ENCODE measurements at places on chromosomes 12 and 14.

DNA sequence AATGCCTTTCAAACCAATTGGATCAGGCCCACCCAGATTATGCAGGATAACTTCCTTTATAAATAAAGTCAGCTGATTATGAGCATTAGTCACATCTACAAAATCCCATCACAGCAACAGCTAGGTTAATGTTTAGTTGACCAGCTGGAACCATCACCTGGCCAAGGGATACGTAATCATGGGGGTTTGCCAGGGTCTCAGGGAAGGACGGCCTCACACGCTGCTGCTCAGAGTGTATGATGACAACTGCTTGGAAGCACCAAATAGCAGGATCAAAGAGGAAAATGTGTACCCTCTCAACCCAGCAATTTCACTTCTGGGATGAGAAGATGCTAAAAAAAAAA, 162.6 kb downstream of the SLC15A4 start:
- no peak for DNase-seq

DNA sequence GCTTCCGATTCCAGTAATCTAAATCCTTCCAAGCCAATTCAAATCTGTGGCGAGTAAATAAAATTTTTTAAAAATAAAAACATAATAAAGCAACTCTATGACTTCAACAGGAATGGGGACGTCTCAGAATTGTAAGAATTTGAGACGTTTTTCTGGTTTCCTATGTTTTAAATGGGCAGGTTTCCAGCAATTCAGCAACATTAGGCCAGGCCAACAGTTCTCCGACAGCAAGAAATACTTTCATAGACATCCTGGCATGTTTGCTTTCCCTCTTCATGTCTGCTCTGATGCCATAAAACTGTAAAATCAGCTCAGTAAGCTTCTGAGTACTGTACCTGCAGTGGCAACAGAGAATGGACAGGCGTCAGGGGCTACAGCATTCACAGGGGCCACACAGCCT, 35.8 kb upstream of the DICER1 start:
- DNase-seq = no peak

DNA sequence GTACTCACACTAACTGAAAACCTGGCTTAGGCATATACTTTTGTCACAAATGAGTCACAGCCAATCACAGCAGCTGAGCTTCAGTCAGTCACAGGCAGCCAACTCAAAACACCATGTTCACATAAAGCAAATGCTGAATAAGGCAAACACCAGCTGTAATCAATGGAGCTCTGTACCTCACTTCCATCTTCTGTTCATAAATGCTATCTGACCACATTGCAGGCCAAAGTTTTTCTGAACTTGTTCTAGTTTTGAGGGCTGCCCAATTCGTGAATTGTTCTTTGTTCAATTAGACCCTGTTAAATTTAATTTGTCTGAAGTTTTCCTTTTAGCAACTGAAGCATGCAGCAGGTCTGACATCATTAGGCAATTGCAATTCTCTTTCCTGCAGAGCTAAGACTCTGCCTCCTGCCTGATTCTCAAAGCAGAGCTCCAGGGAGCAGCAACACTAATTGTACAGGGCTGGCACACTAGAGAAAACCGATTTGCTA, 129.9 kb downstream of the WIF1 start:
- no peak for DNase-seq

- DNase-seq = no peak
Measured at GRCh38 chr12:3480764-3481163, 10.2 kb upstream of the PRMT8 start.

DNA sequence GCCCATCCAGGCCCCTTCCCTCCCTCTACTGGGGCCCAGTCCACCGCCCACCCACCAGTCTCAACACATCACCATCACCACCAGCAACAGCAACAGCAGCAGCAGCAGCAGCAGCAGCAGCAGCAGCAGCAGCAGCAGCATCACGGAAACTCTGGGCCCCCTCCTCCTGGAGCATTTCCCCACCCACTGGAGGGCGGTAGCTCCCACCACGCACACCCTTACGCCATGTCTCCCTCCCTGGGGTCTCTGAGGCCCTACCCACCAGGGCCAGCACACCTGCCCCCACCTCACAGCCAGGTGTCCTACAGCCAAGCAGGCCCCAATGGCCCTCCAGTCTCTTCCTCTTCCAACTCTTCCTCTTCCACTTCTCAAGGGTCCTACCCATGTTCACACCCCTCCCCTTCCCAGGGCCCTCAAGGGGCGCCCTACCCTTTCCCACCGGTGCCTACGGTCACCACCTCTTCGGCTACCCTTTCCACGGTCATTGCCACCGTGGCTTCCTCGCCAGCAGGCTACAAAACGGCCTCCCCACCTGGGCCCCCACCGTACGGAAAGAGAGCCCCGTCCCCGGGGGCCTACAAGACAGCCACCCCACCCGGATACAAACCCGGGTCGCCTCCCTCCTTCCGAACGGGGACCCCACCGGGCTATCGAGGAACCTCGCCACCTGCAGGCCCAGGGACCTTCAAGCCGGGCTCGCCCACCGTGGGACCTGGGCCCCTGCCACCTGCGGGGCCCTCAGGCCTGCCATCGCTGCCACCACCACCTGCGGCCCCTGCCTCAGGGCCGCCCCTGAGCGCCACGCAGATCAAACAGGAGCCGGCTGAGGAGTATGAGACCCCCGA, 6.8 kb upstream of the RNU7-1 start:
- no peak for DNase-seq

DNA sequence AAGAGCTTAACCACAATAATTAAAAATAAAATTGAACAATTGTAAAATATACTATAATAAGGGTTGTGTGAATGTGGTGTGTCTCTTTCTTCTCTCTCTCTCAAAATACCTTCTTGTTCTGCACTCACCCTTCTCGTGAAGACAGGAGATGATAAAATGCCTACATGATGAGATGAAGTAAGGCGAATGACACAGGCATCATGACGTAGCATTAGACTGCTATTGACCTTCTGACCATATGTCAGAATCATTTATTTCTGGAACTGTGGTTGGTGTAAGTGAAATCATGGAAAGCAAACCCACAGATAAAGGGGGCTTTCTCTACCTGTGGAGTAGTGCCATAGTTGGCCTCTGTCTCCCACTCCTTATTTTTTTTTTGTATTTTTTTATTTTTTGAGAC, 37.8 kb upstream of the NUAK1 start:
- no peak for DNase-seq

- DNase-seq = no peak
Measured at GRCh38 chr12:106090591-106091445, 47.9 kb downstream of the NUAK1 start.

DNA sequence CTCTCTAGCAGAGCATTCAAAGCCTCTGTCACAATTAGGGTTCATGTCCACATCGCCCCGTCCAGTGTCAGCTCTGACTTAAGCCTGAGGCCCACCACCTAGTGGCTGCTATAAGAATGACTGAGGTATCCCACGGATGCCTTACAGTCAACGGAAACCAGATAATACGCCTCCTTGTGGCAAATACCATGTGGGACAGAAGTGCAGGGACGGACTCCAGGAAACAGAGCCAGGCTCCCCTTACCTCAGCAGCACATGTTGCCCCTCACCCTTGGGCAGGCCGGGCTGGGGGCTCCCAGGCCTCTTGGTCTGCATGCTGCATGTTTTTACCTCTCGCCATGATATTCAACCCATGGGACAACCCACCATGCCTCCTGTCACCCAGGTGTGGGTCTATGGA, 86.3 kb downstream of the VWF start:
- no peak for DNase-seq

GRCh38 chr12:58583940-58584339, 336.4 kb downstream of the LRIG3 start:
- no peak for DNase-seq

- no peak for DNase-seq
Measured at GRCh38 chr14:61358554-61359226, 37.3 kb downstream of the PRKCH start.

DNA sequence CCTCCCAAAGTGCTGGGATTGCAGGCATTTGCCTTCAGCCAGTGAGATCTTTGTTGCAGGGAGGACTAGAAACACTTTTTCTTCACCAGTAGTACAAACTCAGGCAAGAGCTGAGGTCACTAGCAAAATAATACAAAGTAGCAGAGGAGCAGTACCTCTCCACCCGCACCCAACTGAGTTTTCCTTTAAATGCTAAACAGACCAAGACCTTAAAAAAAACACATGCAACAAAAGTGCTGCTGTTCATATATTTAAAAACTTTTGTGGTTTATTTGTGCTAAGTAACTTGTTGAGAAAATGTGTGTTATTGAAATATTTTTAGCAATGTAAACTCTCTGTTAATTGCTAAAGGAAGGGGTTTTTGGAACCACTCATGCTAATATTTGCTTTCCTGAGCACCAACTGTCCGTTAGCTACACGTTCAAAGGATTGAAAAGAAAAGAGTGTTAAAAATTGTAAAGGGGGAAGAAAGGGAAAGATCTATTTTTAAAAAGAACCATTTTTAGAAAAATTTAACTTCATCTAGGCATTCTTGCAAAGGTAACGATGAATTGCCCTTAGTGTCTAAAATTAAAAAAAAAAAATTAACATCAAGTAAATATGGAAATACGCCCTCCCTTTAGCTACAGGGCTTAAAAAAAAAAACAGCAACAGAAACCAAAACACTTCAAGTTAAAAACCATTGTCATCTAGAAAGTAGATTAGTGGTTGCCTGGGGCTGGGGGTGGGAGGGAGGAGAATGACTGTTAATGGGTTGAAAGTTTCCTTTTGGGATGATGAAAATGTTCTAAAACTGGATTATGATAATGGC, 114.0 kb upstream of the KRAS start:
- DNase-seq = no peak

GRCh38 chr12:26846416-26846815, 13.4 kb upstream of the ITPR2 start:
- no peak for DNase-seq

DNA sequence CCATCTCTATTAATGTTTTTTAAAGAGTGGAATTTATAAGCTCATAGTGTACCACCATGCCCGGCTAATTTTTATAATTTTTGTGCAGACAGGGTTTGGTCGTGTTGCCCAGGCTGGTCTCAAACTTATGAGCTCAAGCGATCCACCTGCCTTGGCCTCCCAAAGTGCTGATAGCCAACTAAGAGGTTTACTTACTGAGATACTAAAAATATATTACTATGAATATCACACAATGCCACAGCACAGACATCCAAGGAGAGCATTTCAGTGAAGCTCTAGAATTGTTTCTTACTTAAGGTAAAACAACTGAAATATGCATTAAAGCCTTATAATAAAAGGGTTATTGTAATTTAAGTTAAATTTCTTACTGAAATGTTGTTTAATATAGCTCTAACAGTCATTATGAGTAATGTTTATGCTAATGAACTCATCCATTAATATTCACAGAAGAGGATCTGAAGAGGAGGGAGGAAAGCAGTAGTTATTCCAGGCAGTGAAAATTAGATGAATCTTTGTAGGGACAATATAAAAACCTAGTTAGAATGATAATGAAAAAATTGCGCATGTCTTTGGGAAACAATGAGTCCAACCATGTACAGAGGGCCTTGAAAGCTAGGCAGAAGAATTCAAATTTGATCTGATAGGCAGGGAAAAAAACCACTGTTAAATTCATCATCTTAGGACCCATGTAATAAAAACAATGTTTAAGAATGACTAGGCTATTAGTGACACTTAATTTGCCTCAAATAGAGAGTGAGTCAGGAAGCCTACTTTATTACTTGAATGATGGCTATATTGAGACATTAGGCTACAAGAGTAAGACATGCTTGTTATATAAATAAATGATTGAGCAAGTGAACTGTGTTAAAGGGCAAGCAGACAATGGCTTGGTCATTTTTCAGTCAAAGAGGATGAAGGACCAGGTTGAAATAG, 99.2 kb downstream of the SLC41A2 start:
- DNase-seq = no peak

DNA sequence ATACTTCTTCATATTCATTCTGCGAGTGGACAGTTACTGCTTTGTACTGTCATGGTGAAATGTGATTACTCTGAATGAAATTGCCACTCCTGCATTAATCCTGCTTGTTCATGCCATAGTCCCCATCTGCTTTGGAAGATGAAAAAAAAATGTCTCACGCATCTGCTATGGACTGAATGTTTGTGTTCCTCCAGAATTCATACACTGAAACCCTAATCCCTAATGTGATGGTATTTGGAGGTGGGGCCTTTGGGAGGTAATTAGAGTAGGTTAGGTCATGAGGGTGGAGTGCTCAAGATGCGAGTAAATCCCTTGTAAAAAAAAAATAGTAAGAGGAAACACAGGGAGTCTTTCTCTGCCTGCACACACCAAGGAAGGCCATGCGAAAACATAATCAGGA, 427.2 kb downstream of the TMTC2 start:
- no peak for DNase-seq

- DNase-seq = no peak
Measured at GRCh38 chr14:89215531-89215930, 201.5 kb downstream of the FOXN3 start.

DNA sequence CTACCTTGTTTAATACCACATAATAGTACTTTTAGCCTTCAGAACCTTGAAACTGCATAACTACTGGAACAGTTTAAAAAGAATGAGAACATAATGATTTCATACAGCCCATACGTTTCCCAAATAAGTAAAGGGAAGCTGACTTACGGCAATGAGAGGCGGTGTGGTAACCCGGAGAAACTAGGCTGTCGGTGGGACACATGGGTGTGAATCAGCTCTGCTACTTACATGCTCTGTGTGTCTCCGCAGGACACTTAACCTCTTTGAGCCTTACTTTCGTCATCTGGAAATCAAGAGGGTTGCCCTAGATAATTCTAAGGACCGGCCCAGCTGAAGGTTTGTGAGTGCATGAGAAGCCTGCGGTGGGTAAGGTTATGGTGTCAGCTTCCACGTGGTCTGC, 49.3 kb upstream of the PLEKHG3 start:
- DNase-seq = no peak

DNA sequence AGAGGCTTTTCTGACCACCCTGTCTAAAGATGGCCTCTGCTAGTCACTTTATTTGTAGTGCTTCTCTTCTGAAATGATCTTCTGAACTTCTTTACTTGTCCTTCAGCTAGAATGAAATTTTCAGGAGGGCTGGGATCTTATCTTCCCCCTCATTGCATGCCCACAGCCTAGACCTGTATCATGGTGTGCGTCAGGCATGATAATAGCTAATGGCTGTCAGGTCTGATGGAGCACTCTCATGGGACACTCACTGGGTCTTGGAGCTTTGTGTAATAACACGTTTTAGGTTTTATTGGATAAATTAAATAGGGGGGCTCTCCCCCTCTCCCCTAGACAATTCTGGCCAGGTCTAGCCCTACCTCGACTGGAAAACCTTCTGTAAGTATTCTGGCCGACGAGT, 97.1 kb upstream of the NRXN3 start:
- no peak for DNase-seq

- DNase-seq = no peak
Measured at GRCh38 chr14:89576145-89576927, 159.3 kb upstream of the FOXN3 start.

DNA sequence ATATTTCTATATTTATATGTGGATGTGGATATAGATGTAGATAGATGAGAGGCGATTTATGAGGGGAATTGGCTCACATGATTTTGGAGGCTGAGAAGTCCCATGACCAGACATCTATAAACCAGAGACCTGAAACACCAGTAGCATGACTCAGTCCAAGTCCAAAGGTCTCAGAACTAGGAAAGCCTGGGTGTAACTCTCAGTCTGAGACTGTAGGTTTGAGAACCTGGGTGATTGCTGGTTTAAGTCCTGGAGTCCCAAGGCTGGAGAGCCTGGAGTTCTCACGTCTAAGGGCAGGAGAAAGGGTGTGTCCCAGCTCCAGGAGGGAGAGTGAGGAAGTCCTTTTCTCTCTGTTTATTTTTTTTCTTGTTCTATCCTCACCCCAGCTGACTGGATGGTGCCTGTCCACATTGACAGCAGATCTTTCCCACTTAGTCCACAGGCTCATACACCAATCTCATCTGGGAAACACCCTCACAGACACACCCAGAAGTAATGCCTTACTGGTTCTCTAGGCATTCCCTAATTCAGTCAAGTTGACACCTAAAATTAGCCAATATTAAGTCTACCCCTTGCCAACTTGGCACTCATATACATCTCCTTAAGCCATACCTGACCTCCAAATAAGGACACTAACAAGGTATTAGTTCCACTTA, 45.4 kb downstream of the EMP1 start:
- DNase-seq = no peak

Data from effector CD4-positive, alpha-beta T cell (primary cell).